ENCODE measurements at places on chromosomes 1 and 21.
A peak's percentile ranks its signal among the peaks of the same experiment; 100 is the strongest.

DNA sequence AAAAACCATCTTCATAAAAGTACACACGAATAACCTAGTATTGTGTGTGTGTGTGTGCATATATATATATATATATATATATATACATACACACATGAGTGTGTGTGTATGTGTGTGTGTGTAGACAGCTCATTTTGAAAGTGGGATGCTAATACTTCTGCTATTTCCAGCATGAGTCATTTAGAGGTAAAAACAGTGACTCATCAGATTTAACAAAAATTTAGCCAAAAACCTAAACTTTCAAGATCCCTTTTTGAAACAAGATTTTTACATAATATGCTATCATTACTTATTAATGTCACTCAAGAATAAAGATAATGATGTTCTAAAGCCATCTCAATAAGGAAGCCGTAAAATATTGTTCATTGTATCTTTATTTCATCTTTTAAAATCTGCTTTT is 35.6 kb upstream of the ADGRL4 start:
- no peak for DNase-seq

DNA sequence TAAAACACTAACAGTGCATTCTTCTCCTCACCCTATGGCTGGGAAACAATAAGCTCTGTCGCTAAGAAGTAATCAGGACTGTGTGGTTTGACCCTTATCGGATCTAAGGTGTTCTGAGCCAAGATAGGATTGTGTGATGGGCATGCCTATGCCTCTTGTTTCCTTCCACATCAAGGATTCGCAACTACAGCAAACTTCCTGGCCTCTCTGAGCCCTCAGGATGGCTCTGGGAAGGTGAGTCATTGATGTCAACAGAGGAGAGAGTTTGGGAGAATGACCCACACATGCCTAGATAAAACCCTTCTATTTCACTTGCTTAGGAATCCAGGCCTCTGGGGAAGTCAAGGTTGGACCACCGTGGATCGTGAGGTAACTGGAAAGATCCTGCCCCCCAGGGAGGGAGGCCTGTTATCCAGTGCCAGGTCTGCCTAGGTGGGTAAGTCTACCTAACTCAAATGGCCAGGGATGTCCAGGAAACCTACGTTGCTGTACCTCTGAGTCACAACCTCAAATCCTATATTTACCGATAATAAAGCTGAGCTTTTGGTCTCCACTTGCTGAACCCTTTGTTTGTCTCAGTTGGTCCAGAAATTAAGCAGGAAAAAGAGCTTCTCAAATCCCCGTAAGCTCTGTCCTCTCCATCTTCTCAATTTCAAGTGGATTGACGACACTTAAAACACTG is 27.4 kb downstream of the TIAM1 start:
- DNase-seq, result no peak

DNA sequence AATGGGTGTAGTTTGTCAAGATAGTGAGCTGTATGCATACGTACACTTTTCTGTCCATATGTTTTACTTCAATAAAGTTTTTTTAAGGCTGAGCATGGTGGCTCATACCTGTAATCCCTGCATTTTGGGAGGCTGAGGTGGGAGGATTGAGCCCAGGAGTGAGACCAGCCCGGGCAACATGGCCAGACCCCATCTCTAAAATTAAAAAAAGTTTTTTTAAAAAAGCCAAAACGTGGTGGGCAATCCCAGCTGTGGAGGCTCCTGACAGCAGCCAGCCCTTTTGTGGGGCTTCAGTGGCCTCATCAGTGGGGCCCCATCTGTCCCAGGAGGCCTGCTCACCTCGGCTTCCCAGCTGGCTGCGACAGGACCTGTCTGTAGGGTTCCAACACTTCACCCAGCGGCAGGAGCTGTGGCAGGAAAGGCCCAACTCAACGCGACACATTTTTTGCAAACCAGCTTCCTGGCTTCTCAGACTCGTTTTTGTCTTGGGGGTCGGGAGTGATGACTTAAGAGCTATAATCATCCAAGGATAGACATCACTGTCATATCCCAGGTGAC is 56.9 kb upstream of the LBR start:
- no peak for DNase-seq

- DNase-seq, result no peak
Measured at GRCh38 chr21:32044205-32045180, 171.7 kb downstream of the HUNK start.

- no peak for DNase-seq
Measured at GRCh38 chr1:168092566-168093355, 44.0 kb downstream of the GPR161 start.

GRCh38 chr1:32498751-32499150 is 33.9 kb downstream of the ZBTB8B start:
- DNase-seq, result no peak

DNA sequence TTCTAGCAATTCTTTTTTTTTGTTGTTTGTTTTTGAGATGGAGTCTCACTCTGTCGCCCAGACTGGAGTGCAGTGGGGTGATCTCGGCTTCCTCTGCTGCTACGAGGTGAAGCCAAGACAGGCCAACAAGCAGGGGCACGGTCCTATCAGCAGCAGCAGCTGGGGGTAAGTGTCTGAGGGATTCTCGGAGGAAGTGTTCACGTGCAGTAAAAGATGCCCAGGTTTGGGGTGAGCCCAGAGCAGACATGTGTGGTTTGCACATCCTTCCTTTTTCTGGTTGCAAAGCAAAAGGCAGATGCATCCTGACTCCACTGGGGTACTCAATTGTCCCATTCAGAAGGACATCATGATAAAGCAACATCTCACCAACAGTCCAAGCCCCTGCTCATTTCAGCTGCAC is 27.7 kb downstream of the PIGP start:
- DNase-seq, result no peak

DNA sequence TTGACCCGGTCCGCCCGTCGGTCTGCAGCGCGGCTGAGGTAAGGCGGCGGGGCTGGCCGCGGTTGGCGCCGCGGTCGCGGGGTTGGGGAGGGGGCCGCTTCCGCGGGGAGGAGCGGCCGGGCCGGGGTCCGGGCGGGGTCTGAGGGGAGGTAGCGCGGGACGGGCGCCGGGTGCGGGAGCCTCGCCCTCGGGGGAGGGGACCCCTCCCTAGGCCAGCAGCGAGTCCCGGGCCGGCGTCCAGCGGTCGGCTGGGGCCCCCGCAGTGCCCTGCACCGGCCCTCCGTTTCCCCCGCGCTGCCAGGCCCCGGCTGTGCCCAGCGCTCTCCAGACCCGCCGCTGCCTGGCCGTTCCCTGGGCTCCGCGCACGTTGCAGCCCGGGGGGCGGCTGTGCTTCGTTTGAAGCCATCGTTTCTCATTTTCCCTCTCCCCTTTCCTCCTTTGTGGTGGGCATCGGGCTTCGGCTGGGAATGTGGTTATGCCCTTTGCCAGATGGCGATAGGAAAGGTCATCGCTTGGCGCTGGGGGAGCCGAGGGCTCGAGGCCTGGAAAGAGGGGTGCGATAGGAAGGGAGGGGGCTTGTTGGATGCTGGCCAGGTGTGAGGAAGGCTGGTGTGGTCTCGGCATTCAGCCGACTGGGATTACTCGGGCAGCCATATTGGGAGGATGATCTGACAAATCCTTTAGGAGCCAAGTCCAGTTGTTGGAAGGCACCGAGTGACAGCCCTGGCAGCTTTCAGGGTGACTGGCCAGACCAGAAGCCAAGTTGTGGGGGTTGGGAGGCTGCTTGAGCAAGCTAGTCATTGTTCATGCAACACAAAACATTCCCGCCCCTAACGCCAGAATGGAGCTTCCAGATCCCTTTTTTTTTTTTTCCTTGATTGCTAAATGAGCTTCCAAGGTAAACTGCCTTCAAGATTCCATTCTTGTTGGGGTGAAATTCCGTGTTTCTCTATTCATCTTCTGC is 753 bp downstream of the KIF1B start:
- DNase-seq, result no peak

- DNase-seq, result no peak
Measured at GRCh38 chr1:50271968-50272578, 151.2 kb downstream of the DMRTA2 start.

DNA sequence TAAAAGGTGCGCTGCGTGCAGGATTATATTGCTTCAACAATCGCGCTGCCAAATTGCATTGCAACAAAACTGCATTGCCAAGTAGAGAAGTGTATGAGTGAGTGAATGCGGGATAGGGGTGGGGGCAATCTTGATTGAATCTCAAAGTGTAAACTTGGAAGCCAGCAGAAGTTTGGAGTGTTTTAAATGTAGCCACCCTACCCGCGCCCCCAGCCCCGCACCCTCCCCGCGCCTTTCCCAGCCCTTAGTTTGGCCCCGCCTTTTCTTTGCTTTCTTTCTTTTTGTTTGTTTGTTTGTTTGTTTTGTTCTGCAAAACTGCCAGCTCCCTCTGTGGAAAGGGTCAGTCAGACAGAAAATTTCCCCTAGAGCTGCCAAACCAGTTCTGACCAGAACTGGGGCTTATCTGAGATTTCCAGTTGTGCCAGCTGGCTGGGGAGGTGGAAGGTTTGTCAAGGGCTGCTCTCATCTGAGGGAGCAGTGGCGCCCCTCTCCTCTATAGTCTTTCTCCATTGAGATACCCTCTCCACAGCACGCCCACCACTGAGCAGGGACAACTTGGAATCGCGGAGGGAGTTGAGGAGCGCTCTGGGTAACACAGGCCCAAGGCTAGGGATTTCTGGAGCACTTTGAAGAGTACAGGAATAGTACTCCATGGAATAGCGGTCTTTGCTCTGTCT is 666 bp upstream of the BEND5 start:
- DNase-seq, result no peak

GRCh38 chr1:159170639-159171038 is 776 bp upstream of the CADM3 start:
- DNase-seq, result no peak

- no peak for DNase-seq
Measured at GRCh38 chr1:47776667-47777131, 220.5 kb downstream of the TRABD2B start.

GRCh38 chr1:22410401-22410800 is 41.2 kb upstream of the ZBTB40 start:
- DNase-seq, result no peak

- DNase-seq, result no peak
Measured at GRCh38 chr1:225877580-225877979, 4.6 kb downstream of the TMEM63A start.

DNA sequence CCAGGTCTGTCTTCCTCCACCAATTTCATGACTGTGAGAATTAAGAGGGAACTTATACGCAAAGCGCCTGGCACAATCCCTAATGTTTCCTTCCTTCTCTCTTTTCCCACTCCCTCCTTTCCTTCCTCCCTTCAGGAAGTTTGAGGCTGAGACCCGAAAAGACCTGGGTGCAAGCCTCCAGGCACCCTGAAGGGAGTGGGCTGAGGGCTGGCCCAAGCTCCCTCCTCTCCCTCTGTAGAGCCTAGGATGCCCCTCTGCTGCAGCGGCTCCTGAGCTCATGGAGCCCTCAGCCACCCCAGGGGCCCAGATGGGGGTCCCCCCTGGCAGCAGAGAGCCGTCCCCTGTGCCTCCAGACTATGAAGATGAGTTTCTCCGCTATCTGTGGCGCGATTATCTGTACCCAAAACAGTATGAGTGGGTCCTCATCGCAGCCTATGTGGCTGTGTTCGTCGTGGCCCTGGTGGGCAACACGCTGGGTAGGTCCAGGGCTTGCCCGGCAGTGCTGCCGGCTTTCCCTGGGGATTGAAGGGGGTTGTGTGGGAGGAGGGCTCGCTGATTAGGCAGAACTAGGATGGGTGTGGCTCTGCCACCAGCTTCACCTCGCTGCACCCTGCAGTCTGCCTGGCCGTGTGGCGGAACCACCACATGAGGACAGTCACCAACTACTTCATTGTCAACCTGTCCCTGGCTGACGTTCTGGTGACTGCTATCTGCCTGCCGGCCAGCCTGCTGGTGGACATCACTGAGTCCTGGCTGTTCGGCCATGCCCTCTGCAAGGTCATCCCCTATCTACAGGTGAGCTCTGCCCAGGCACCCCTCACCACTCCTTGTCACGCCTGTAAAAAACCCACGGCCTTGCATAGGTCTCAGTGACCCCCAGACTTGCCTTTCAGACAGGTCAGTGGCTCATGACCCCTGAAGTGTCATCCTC is 1.7 kb downstream of the HCRTR1 start:
- no peak for DNase-seq

DNA sequence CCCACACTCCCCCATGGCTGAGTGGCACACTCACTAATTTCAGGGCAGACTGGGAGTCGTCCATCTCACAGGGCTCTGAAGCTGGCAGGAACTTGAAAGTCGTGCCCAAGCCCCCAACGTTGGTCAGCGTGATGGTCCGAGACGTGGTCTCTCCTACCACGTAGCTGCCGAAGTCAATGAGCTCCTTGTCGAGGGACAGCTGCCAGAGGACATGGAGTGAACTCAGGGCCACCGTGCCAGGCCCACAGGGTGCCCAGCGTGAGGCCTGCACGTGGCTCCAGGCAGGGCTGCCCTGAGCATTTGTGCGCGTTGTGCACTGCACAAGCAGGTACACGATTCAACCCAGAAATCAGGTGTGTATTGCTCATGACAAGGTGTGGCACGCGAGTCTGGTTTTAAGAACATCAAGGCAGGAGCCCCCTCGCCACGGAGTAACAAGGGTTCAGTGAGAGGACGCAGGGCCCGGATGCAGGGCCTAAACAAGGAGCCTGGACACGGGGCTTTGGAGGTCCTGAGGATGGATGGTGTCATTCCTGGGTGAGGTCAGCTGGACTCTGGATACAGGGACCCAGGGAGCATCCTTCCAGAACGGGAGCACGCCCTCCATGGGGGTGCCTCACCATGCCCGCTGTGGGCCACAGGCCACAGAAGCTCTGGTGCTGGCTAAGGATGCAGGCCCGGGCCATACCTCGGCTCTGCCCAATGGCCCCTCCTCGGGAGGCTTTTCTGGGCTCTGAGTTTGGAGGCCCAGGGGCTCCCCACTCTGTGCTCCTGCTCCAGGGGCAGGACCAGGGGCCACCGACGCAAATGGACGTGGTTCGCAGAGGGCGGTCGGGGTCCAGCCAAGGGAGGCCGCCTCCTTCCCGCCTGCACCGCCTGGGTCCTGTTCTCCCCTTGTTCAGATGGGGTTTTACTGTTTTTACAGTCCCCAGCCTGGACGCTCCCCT is 37.8 kb upstream of the TMEM52 start:
- DNase-seq, result no peak

GRCh38 chr21:45004481-45005247 is 64.8 kb downstream of the SLX9 start:
- DNase-seq, result no peak

DNA sequence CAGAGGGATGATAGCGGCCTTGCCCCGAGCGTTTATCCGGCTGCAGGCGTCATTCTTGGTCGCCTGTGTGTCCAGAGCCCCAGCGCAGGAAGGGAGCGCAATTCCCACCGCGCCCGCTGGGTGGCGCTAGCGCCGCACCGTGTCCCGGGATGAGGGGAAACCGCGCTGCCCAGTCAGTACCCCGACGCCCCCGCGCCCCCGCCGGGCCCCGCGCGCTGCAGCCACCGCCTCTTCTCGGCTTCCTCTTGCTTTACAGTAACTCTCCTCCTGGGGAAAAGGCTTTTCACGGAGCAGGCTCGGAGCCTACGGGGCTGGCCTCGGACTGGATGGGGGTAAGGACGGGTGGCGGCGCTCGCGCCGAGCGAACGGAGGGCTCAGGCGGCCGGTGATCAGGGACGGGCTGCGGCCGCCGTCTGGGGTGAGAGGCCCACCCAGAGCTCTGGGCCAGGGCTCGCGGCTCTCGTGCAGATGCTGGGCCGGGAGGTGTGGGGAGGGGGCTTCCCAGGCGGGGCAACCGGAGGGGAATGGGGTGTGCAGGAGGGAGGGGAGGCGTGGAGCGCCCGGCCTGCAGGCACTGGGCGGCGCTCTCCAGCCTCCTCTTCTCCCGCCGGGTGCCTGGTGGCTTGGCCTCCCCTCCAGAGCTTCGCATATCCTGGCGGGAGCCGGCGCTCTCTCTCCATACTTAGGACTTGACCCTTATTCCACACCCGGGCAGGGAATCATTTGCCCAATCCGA is 29.8 kb downstream of the TEX35 start:
- DNase-seq, result peak; percentile 73
